ENCODE measurements at places on chromosomes 5 and 9.

DNA sequence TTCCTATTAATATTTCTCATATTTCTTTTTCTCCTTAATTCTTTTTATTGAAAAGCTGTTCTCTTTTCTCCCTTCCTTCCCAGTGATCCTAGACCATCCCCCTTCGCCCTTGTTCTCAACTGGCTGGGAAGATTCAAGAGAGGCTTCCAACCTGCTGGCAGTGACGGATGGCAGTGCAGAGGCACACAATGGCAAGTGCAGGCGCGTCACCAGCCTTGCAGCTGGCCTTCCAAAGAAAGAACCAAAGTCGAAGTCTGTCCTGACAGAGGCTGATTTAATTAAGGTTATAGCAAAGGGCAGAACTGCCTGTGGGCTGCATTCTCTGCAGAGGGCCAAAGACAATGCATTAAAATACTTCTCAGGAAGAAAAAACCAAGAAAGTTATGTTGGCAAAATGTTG lies 7.4 kb downstream of the CEMIP2 start:
- DNase-seq = no peak

DNA sequence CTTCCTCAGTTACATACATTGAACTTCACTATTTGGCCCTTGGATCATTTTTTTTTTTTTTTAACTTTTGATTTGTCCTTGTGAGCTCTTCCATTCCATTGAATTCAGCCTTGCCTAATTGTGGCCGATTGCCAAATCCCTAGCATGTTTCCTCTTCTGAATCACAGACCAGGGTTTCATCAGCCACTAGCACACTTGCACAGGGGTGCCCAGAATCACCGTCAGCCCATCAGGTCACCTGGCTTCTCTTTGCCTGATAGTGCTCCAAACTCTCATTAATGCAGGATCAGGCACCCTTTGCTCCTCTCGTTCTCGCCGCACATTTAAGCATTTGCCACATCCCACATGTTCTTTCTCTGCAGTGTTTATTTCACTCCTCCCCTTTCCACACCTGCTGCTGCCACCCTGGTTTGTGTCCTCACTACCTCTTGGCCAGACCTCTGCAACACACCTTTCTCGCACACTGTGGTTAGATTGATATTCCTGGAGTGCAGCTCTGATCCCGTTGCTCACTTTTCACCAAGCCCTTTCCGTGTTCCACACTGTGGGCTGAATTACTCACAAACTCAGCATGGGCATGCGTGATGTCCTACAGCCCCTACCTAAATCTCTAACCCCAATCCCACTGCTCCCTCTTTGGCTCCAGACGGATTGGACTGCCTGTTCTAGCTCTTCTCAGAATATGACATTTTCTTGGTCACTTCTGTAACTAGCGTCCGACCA lies 9.8 kb downstream of the PIK3R1 start:
- DNase-seq = peak; percentile 52

- DNase-seq = peak; percentile 88
Measured at GRCh38 chr9:113536483-113537228, 73.1 kb downstream of the RGS3 start.

- DNase-seq = no peak
Measured at GRCh38 chr9:129256959-129257713, 79.1 kb upstream of the IER5L start.

DNA sequence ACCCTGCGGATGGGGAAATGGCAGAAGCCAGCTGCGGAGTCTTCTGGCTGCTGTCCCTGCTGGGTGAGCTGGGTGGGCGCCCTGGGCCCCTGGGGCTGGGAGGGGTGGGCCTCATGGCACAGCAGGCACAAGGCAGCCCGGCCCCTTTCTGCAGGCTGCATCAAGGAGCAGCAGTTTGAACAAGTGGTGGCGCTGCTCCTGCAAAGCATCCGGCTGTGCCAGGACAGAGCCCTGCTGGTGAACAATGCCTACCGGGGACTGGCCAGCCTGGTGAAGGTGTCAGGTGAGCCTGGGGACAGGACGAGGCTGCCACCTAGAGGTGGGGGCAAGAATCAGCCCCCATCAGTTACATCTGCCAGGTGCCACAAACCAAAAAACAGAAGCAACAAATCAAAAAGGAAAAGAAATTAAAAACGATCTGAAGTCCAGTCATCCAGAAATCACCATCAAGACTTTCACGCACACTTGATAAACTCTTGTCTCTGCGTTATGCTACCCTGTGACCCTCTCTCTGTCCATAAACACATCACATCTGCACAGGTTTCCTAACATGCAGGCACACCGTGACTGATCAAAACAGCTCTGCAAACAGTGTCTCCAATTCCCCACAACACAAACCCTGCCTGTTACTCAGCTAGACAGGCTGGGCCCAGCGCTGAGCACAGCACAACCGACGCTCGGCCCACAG lies 13.9 kb downstream of the REXO4 start:
- no peak for DNase-seq

GRCh38 chr9:95887926-95888497 lies 12.5 kb downstream of the ERCC6L2 start:
- no peak for DNase-seq

- DNase-seq = no peak
Measured at GRCh38 chr5:135189024-135189423, 155.0 kb upstream of the PITX1 start.

DNA sequence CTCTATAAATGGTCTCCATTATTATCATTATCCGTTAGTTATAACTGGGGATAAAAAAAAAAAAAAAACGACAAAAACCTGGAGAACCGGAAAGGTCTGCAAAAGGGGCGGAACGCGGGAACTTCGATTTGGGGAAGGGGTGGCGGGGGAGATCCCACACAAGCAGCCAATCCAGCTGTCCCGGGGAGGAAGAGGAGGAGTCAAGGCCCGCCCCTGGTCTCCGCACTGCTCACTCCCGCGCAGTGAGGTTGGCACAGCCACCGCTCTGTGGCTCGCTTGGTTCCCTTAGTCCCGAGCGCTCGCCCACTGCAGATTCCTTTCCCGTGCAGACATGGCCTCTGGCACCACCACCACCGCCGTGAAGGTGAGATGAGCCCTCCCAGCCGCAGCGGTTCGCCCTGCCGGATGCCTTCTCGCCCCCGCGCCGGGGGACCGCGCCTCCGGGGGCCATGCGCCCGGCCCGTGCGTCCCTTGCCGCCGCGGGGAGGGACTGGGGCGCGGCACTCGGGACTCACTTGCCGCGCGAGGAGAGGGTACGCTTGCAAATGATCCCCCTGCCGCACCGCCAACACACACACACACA lies at the start of gene MTAP:
TSS of gene MTAP (plus strand) at position 219 of the 583 bp plus-strand sequence. CDS start at position 332, 113 bp downstream.
- peak; percentile 97 for DNase-seq

- DNase-seq = no peak
Measured at GRCh38 chr9:96719521-96719920, 58.4 kb downstream of the ZNF510 start.

GRCh38 chr9:111994831-111995458 lies 98.3 kb downstream of the UGCG start:
- no peak for DNase-seq

Data from right cardiac atrium (tissue), 5 donors.